Stomach (tissue), 19 donors: ENCODE measurements at places on chromosomes 12 and 14. TPM values are rescaled to one million over a fixed set of nuclear protein-coding genes. Genes with fewer than 3 reads are reported as not detected.

The CCDC197 gene
- total RNA-seq = not detected

The TMEM119 gene
- total RNA-seq = 0.45 TPM

The PSEN1 gene
- total RNA-seq = 76.4 TPM

The MGAT4C gene
- not detected for total RNA-seq

DNA sequence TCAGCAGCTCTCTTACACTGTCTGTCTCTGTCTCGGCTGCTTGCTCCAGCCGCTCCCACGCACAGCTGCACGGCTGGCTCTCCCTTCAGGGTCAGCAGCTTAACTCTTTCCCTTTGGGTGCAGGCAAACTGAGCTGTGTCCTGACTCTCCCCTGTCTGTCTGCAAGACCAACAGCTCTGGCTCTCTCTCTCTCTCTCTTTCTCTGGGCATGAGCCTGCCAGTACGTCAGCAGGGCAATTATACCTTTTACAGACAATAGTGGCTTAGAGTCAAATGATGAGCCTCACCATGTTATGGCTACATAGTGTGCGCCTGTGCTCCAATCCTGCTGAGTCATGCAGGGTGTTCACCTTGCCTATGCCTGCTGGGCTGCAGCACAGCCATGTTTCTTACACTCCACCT lies 120.5 kb upstream of the DDHD1 start:
- peak; percentile 37 for DNase-seq

GRCh38 chr12:64797156-64797555 lies 27.3 kb upstream of the TBC1D30 start:
- DNase-seq = peak; percentile 20

DNA sequence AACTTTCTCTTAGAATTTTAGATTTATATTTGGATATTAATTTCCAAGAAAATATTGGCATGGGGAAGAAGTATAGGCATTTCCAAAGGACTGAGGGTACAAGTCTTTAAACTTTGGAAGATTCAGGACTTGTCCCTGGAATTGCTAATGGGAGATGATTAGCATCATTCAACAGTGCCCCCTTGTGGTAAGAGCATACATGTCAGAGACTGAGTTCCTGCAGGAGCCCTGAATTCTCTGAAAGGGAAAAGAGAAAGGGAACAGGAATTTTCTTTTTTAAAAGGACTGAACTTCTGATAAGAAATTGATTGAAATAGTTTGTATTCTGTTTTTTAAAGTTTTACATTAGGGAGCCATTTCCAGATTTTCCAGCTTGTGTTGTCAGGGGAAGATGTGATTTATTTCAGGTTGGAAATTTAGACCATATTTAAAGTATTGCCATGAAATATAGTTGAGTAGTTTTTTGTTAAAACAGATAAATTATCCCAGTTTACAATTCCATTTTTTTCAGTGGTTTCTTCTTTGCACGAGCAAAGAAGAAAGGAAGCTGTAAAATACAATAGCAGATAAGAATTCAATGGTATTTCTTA lies 44.0 kb upstream of the REP15 start:
- peak; percentile 92 for DNase-seq

DNA sequence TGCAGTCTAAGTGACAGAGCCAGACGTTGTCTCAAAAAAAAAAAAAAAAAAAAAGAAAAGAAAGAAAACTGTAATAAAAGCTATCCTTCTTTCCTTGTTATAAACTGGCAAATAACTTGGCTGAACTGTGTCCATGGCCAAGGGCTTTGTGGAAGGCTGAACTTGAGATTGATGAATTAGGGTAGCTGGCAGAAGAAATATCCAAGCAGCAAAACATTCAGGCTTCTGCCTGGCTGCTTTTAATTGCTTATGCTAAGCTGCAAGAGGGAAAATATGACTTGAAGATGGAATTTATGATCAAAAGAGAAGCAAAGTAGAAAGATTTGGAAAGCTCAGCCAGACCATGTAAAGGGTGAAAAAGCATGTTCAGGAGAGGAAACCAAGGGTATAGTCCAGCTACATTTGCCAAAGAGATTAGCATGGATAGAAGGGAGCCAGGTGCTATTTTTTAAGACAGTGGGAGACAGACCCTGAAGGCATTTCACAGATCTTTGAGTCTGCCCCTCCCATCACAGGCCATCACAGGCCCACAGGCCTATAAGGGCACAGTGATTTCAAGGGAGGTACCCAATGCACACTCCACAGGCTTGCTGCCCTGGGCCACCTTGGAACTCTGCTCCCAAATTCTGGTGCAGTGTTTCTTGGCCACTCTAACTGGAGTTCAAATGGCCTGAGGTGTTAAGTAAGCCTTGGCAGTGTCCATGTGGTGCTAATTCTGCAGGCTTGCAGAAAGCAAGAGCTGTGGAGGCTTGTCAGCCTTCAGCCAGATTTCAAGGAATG lies 226.0 kb downstream of the AEBP2 start:
- DNase-seq = peak; percentile 59

GRCh38 chr12:18703321-18703720 lies 34.5 kb downstream of the PLCZ1 start:
- no peak for DNase-seq

- no peak for DNase-seq
These were observed 996 bp downstream of the SLC2A3 start for GRCh38 chr12:7934889-7935492.

DNA sequence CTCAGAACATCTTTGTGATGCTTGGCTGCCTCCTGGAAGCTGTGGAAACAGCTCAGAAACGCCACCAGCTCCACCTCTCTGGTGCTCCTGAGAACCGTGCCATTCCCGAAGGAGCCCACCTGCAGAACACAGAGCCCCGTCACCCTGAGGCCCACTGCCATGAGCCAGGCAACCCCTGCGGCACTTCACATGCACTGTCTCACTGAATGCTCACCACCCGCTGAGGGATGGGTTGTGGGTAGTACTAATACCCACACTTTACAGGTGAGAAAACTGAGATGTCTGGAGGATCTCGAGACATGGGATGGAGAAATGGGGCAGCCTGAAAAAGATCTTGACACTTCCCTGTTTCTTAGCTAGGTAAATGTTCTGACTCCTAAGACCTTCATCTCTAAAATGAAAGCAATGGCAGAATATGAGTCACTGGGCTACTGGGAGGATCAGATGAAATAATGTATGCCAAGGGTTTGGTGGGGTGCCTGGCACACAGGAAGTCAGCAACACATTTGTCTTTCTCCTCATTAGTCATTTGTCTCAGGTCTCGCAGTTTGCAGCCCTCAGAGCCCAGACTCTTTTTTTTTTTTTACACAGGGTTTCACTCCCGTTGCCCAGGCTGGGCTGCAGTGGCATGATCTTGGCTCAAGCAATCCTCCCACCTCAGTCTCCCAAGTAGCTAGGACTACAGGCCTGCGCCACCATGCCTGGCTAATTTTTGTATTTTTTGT lies 5.3 kb downstream of the OASL start:
- DNase-seq = peak; percentile 38
